ENCODE measurements at places on chromosomes 5 and 9.

DNA sequence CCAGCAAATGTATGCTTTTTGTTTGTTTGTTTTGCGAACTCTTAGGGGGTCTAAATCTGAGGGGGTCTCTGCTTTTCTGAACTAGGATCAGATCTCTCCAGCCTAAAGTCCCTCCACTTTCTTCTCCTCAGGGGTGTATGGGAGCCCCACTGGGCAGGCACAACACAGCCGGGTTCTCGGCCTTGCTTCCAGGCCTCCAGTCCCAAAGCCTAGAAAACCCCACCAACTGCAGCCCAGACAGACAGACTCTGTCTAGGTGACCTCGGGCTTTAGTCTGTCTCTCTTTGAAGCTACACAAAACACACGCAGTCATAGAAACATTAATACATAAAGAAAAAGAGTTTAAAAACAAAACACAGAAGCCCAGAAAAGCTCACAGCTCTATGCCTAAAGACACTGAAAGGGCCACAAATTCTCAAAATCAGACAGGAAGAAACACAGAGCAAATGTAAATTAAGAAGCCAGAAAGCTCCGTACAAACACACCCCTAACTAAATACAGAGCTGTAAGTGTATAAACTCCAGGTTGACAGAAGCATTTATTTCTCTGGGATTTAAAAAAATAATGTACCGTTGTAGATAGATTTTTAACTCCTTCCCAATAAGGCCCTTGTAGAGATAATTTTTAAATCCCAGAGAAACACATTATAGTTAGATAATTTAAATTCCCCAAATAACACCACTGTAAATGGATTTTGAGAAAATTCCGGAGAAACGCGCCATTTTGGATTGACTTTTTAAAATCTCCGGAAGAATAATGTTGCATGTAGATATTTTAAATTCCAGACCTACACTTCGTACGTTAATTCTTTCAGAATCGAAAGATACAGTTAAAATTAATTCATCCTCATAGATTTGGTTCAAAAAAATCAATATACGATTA lies 2.0 kb downstream of the PITX1 start:
- DNase-seq, result no peak

- DNase-seq, result no peak
Measured at GRCh38 chr9:118091226-118091625, 387.0 kb downstream of the TLR4 start.

DNA sequence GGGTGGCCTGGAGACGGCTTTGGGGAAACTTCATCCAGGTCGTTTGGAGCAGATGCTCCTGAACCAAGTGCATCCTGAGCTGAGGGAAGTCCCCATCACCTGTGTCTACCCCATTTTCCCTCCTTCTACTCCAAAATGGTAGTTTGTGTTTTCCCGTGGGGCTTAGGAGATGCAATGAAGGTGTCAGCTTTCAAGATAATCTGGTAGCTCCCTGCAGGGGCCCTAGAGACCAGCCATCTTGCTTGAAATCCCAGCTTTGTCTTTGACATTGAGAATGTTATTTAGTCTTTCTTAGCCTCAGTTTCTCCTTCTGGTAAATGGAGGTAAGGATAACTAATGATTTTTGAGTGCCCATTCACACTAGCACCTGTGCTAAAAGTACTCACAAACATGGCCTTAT lies 77.4 kb downstream of the WWC1 start:
- no peak for DNase-seq

- no peak for DNase-seq
Measured at GRCh38 chr5:138833726-138834480, 41.2 kb downstream of the LRRTM2 start.

- DNase-seq, result no peak
Measured at GRCh38 chr9:114688909-114689610, 7.1 kb upstream of the TEX48 start.

- DNase-seq, result no peak
Measured at GRCh38 chr9:123488722-123489321, 132.8 kb downstream of the CRB2 start.

Measured in stimulated activated CD4-positive, alpha-beta T cell treated with anti-CD3 and anti-CD28 coated beads, Interleukin-1b, Interleukin-23, amount 100 ng/mL, for 1 hour (primary cell).